ENCODE measurements at places on chromosomes 2 and 18.
A peak's percentile ranks its signal among the peaks of the same experiment; 100 is the strongest.

DNA sequence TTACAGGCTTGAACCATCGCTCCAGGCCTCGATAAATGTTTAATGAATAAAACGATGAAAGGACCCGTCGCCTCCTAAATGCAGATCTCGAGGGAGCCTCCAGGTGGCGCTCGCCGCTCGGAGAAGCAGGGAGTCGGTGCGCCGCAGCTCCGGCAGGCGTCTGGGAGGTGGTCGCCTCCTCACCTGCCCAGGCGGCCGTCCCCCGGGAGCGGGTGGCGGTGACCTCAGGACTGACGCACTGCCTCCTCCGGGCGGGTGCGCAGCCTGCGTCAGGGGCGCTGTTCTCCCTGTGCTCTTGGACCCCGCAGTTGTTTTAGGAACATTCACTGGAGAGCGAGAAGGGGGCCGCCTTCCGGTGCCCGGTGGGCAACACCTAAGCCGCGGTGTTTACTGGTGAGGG, 38.6 kb upstream of the POLE4 start:
- DNase-seq, result peak; percentile 73

GRCh38 chr18:33135951-33136660, 304.4 kb downstream of the CCDC178 start:
- DNase-seq, result no peak

GRCh38 chr2:225090746-225091145, 48.5 kb upstream of the DOCK10 start:
- DNase-seq, result no peak

DNA sequence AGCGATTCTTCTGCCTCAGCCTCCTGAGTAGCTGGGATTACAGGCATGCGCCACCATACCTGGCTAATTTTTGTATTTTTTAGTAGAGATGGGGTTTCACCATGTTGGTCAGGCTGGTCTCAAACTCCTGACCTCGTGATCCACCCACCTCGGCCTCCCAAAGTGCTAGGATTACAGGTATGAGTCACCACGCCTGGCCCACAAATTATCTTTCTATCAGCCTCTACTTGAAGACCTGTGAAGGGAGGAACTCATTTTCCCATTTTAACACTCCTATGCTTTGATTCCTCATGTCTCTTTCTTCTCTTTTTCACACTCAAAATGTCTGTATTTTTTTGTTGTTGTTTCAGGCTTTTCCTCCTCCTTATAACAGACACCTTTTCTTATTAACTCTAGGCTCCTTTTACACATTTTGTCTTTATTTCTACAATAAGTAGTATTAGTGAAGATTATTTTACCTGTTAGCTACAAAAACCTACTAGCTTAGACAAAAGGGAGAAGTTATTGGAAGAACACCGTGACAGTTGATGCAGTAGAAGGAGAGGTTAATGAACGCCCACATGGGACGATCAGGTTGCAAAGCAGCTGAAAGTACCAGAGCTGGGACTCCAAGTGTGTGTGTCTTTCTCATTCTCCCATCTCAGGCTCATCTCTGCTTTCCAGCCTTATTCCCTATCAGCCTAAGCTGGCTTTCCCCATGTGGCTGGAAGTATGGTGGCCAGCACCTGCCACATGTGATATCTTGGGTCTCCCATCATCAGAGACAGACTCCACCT, 97.6 kb upstream of the AGAP1 start:
- no peak for DNase-seq

- DNase-seq, result no peak
Observed at GRCh38 chr2:240461471-240462072, 26.1 kb downstream of the GPC1 start.

DNA sequence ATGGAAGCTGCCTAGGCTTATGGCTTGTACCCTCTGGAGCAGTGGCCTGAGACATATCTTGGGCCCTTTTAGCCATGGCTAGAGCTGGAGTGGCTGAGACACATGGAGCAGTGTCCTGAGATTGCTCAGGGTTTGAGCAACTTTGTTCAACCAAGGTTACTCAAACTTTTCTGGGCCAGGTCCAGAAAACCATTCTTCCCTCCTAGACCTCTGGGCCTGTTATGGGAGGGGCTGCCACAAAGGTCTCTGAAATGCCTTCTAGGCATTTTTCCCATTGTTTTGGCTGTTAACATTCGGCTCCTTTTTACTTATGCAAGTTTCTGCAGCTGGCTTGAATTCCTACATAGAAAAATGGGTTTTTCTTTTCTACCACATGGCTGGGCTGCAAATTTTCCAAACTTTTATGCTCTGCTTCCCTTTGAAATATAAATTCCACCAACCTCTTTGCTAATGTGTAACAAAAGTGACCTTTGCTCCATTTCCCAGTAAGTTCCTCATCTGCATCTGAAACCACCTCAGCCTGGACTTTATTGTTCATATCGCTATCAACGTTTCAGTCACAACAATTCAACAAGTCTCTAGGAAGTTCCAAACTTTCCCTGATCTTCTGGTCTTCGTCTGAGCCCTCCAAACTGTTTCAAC, 84.9 kb upstream of the MAP4K3 start:
- DNase-seq, result no peak

GRCh38 chr2:73266061-73266901, 18.0 kb downstream of the FBXO41 start:
- no peak for DNase-seq

DNA sequence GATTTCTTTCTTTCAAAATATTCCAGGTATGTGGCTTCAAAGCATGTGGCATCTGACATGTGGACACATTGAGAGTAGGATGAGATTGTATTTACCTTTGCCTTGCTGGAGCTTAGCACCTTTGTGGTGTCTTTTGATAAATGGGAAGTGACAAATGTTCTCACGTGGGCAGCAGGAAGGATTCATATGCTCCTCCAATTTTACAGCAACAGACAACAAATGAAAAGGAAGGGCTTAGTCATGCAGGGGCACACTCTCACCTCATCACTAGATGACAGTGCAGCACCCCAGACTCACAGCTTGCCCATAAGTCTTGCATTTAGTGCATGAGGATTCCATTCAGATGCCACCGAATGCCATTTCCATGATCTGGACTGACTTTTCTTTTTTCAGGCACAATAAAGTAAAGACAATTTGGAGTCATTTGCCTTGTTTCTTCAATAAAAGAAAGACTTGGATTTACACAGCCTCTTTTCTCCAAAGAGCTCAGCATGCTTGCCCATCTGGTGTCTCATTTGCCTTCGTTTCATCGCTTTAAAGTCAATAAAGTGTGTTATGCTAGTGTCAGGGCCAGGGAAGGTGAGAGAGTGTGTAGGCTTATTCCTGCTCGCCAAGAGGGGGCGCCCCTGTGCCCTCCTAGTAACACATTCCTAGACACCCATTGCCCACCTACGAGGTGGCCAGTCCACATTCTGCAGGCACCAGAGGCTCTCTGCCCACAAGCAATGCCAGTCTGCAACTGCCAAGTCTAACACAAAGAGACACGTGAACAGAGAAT, 39.6 kb upstream of the DAPL1 start:
- peak; percentile 7 for DNase-seq

DNA sequence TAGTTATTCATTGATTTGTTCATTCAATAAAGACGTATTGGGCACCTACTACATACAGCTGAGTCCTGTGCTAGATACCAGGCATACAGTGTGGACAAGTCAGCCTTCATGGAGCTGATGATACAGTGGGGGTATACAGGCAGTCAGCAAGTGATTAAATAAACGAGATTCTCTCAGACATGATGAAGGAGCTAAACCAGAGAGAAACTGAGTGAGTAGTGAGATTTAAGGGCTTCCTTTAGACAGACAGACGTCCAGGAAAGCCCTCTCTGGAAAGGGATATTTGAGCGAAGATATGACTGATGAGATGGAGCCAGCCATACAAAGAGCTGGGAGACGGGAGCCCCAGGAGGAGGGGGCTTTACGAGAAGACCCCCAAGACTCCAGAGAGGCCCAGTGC, 122.6 kb upstream of the MYCN start:
- no peak for DNase-seq

- no peak for DNase-seq
Observed at GRCh38 chr18:80183273-80184050, 63.9 kb downstream of the PARD6G start.

DNA sequence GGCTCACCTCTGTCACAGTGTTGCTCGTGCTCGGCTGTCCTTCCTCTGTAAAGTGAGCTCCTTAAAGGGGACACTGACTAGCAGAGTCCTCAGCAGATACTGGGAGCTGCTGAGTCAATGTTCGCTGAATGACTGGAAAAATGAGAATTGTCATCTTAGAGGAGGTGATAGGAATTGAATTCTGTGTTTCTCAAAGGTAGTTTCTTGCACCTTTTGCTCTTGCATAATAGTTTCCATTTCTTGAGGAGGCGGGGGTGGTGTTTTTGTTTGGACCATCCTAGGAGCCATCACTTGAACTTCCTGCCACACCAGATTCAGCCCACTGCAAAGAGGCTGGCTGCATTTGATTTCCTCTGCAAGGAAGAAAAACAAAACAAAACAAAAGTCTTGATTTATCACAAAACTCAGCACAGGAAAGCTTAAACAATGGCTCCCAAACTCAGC, 11.4 kb upstream of the RFX8 start:
- peak; percentile 32 for DNase-seq

- no peak for DNase-seq
Observed at GRCh38 chr18:11322716-11323115, 173.3 kb upstream of the PIEZO2 start.

GRCh38 chr2:9799011-9799596, 44.2 kb upstream of the TAF1B start:
- peak; percentile 28 for DNase-seq

DNA sequence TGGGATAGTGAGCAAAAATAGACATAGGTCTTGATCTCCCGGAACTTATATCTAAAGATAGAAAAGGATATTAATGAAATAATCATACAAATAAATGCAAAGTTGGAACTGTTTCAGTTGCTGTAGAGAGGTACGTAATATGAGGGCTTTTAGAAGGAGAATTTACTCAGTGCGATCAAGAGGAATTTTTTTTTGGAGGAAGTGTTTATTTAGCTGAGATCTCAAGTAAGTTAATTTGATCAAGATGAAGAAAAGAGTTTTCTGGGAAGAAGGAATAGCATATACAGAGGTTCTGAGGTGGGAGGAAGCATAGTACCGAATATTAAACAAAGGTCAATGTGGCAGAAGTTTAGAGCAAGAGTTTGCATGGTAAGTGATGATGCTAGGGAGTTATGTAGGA, 11.3 kb downstream of the MBD5 start:
- DNase-seq, result no peak

DNA sequence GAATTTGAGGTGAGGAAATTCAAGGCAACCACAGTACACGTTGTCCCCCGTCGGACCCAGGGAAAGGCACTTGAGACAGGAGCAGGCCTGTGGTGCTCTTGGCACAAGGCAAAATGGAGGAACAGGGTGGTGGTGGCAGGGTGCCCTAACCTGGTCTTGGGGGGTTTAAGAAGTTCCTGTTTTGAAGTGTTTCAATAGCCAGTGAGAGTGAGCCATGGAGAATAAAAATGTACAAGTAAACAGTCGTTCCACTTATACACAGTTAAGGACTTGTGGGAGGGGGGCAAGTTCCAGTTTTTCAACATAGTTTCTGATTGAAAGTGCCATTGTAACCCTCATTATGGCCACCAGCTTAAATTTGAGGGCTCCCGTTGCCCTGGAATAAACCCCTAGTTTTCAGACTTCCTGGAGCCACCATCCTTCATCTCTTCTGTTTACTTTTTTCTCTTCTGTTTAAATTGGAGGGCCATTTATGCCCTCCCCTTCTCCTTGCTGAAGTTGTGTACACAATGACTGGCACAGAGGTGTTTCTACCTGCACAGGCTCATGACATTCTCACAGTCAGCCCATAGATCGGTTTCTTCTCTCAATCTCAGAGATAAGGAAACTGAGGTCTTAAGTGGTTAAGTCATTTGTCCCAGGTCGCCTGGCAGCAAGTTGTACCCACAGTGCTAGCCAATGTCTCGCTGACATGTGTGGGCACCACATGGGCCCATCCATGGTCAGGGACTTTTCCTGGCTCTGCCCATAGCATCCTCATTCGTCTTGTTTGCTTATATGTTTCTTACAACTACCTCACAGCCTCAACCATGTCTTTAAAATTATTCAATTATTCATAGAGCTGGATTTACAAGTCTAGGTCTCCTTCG, 66.0 kb upstream of the ST3GAL5 start:
- DNase-seq, result no peak

GRCh38 chr2:128275498-128276045, 43.1 kb downstream of the HS6ST1 start:
- no peak for DNase-seq

GRCh38 chr2:29401994-29402393, 286.8 kb downstream of the CLIP4 start:
- no peak for DNase-seq

- DNase-seq, result peak; percentile 72
Observed at GRCh38 chr2:218406949-218407618, 7.4 kb downstream of the CTDSP1 start.

- DNase-seq, result no peak
Observed at GRCh38 chr2:153558247-153558646, 79.7 kb upstream of the RPRM start.

DNA sequence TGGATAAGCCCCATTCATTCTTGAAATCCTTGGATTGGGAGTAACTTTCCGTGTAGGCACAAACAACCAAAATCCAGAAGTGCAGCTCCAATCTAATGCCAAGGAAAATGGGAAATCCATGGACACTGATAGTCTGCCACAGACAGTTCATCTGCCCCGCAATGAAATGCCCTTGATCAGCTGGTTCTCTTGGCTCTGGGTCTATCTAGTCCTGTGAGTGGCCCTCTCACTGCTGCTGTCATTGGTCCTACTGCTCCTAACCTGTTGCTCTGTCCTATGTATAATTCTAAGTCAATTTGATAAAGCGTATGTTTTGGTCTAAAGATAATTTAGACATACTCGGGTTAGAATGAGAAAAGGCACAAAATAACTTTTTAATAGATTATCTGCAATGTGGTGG, 13.7 kb upstream of the TMEM182 start:
- DNase-seq, result no peak

All from activated CD4-positive, alpha-beta T cell treated with anti-CD3 and anti-CD28 coated beads, Interleukin-10, Interleukin-2, amounts not matched to agents 100 ng/mL and 50 ng/mL, durations not matched to agents 16 hours and 8 hours (primary cell).